ENCODE measurements at places on chromosomes 4 and X. TPM values are rescaled to one million over a fixed set of nuclear protein-coding genes. Genes with fewer than 3 reads are reported as not detected.

Gene SPIN2B
- 19.7 TPM for total RNA-seq

Gene OTC
- 1.4 TPM for total RNA-seq

Gene FAM9C
- total RNA-seq, result 0.14 TPM

Gene MAGEA9B
- not detected for total RNA-seq

Gene PCSK1N
- 24.7 TPM for total RNA-seq
